ENCODE measurements at places on chromosomes 12 and 14. TPM values are rescaled to one million over a fixed set of nuclear protein-coding genes. Genes with fewer than 3 reads are reported as not detected.

The SIRT4 gene
- total RNA-seq, result 1.1 TPM

The IAPP gene
- total RNA-seq, result not detected

The TMEM121 gene
- 8.4 TPM for total RNA-seq

The SLC5A8 gene
- total RNA-seq, result not detected

The GPR135 gene
- total RNA-seq, result 0.66 TPM

The GDF3 gene
- total RNA-seq, result not detected

The CIDEB gene
- 1.1 TPM for total RNA-seq

The EFS gene
- not detected for total RNA-seq

The LRIG3 gene
- total RNA-seq, result 69.8 TPM

The MAP3K9 gene
- under 0.01 TPM for total RNA-seq

The PHETA1 gene
- 7.5 TPM for total RNA-seq

The BCL2L14 gene
- not detected for total RNA-seq

The GPRC5D gene
- total RNA-seq, result 0.11 TPM

The RGS6 gene
- not detected for total RNA-seq

The SLC4A8 gene
- 5.1 TPM for total RNA-seq

The OTX2 gene
- total RNA-seq, result not detected

The CGRRF1 gene
- 11.5 TPM for total RNA-seq

The TDRD9 gene
- 0.92 TPM for total RNA-seq

The TNS2 gene
- 27.0 TPM for total RNA-seq

The NTN4 gene
- 122 TPM for total RNA-seq

The TAMALIN gene
- total RNA-seq, result 42.7 TPM

The SERPINA5 gene
- total RNA-seq, result 0.67 TPM

The CCDC177 gene
- not detected for total RNA-seq

The PPP1R36 gene
- total RNA-seq, result 0.73 TPM

The SUPT16H gene
- total RNA-seq, result 98.9 TPM

The AMIGO2 gene
- total RNA-seq, result 15.2 TPM

The ZBTB1 gene
- 39.1 TPM for total RNA-seq

The PIANP gene
- not detected for total RNA-seq

The CD163 gene
- total RNA-seq, result not detected

The ADAMTS20 gene
- not detected for total RNA-seq

The ALG10 gene
- 25.5 TPM for total RNA-seq

The KRT4 gene
- total RNA-seq, result not detected

The PPP4R4 gene
- not detected for total RNA-seq

The C1S gene
- total RNA-seq, result 0.40 TPM

The RBMS2 gene
- total RNA-seq, result 25.7 TPM

The CABP1 gene
- total RNA-seq, result not detected

The SRGAP1 gene
- total RNA-seq, result 1.8 TPM

The MDGA2 gene
- 0.18 TPM for total RNA-seq

The NANOG gene
- not detected for total RNA-seq

The MUCL1 gene
- total RNA-seq, result not detected

The CEBPE gene
- not detected for total RNA-seq

The FGD4 gene
- 30.4 TPM for total RNA-seq

The NFATC4 gene
- 19.1 TPM for total RNA-seq

The HOXC4 gene
- total RNA-seq, result not detected

The AGAP2 gene
- total RNA-seq, result 0.11 TPM

The NELL2 gene
- total RNA-seq, result not detected

The KRT6A gene
- total RNA-seq, result 12.6 TPM

The LIMA1 gene
- total RNA-seq, result 75.4 TPM

The RNU4-1 gene
- not detected for total RNA-seq

The GLIPR1 gene
- total RNA-seq, result 96.8 TPM

The SCNN1A gene
- not detected for total RNA-seq

The GPD1 gene
- total RNA-seq, result not detected

The TEX52 gene
- not detected for total RNA-seq

The CCDC38 gene
- total RNA-seq, result not detected

The TAS2R7 gene
- total RNA-seq, result not detected

The HOXC13 gene
- not detected for total RNA-seq

Data from pulmonary artery endothelial cell (primary cell).